Dermis blood vessel endothelial cell (primary cell): ENCODE measurements at places on chromosomes 1 and 21.

DNA sequence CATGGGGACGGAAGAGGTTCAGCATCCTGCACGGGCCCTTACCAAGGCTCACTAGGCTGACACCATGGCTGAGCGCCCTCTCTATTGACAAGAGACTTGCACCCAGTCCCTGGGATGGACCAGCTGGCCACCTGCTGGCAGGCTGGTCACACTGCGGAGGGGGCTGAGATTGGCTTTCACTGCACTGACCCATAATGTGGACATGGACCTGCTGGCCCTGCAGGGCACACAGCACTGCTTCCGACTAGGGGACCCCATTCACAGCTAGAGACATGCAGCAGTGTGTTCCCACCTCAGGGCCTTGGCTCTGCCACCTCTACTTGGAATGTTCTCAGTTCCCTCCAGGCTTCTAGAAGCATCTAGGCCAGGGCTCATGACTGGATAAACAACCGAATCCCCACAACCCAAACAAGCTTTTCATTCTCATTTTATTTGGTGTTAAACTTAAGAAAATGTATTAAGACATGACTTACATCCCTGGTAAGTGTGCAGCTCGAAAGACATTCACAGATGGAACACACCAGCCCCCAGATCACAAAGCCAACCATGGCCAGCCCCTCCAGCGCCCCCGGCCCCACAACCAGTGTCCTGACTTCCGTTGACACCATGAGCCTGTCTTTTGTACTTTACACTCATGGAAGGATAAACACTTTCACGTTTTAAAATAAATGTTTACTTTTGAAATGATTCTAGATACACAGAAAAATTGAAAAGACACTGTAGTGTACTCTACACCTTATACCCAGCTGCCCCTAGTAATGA is 9.3 kb upstream of the SRARP start:
- peak; percentile 87 for DNase-seq

GRCh38 chr1:24775916-24776315 is 30.7 kb downstream of the CLIC4 start:
- DNase-seq, result no peak

DNA sequence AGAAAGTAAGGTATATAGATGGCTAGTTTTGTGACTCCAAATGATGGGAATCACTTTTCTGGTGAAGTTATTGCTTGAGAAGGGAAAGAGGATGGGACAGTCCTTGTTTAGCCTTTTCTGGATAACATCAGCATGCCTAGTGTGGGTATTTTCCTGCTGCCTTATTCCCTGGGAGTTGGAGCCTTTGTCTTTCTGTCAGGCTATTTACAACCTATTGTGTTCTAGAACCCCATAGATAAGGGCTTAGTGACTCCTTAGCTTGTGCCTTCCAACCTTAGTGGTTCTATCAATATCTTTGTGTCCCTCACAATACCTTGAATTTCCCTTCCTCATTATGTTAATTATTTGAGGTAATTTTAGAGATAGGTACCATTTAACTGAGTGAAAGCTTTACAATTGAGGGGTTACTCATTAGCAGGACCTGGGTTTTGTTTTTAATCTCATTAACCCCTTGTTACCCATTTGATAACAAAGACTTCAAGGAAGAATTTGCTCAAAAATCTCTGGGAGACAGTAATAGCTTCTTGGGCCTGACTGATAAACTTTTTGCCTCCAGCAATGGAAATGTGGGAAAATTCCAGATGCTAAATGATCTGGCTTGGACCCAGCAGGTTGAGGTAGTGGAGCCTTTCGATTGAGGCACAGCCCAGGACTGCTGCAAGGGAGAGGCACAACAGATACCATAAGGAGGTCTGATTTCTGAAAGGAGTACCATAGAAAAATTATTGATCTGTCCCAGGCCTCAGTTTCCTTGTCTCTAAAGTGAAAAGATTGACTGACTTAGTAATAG is 49.0 kb downstream of the CACHD1 start:
- no peak for DNase-seq

GRCh38 chr1:183206538-183207122 is 20.6 kb downstream of the LAMC2 start:
- DNase-seq, result no peak

DNA sequence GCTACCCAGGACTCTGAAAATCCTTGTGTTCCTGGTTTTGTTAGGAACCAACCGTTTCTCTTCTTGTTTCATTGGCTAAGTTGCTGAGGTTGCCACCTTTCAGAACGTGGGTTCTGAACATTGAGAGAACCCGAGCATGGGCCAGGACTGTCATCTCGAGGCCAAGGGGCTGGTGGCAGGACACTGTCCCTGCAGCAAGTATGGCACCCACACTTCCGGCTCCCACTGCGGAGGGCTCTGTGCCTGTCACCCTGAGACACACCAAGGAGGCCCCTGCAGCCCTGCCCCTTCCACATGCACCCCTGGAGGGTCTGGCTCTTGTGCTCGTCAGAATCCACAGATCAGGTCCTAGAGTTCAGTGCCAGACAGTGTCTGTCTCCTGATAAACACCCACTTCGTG is 39.1 kb upstream of the LRRC3 start:
- no peak for DNase-seq

DNA sequence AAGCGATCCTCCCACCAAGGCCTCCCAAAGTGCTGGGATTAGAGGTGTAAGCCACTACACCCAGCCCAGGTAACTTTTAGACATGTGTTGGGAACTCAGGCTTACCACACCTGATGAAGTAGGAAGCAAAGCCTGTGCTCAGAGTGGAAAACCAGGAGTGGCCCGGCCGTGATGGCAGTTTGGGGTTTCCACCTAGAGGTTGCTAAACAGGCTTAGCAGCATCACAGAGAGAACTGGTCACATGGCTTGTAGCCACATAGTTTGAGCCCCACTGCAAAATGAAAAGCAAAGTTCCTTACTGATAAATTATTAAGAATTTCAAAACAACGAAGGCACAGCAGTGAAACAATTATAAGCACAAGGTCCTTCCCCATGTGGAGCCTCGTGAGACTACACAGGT is 142.6 kb upstream of the CXADR start:
- DNase-seq, result no peak

- DNase-seq, result no peak
These were observed 36.6 kb downstream of the ITPKB start for GRCh38 chr1:226702318-226702956.

DNA sequence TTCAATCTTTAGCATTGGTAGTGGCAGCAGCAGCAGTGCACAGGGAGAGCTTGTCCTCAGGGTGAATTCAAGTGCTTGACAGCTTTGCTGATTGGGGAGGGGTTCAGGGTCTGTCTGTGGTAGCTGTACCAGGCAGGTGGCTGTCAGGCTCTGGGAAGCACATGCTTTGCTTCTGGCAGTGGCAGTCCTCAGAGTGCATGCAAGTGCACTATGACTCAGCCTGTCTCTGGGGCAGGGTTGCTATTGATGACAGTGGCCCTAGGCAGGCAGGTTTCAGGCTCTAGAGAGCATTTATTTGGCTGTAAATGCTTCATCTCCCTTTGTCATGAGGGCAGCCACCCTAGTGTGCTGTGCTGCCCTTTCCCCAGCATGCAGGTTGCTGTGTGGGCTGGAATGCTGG is 251.9 kb upstream of the LRRC7 start:
- no peak for DNase-seq

GRCh38 chr1:159921700-159922504 is 3.4 kb downstream of the TAGLN2 start:
- DNase-seq, result peak; percentile 40

DNA sequence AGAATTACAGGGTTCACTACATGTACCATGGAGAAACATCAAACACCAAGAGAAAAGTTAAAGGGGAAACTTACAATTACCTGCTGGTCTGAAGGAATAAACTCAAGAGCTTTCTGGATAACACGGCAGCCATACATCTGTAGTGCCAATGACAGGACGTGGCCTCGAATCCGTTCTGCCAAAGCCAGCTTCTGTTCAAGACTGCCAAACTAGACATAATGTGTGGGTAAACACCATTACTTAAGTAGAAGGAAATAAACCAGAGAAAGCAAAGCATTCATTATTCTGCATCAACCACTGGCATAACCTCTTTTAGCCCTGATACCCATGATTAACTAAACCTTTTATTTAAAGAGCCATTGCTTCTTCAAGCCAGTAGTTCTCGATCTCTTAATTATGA is 41.5 kb upstream of the SDC3 start:
- no peak for DNase-seq

- no peak for DNase-seq
These were observed 75.8 kb upstream of the SDC3 start for GRCh38 chr1:30984165-30984889.

- DNase-seq, result peak; percentile 83
These were observed 148.5 kb downstream of the TENT5C start for GRCh38 chr1:117754061-117754969.

DNA sequence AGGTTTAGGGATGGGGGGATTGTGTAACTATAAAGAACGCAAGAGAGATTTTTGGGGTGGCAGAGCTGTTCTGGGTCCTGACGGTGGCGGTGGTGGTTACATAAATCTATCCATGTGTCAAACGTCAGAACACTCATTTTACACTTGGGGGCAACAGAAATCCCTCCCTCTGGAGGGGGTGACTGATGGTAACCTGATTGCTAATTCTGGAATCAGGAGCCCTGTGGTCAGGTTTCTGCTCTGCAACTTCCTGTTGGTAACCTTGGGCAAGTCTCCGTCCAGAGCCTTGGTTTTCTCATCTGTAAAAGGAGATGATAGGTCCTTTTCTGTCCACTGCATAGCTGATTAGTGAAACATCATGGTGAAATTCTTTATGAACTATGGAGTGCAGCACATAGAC is 40.9 kb downstream of the ALPL start:
- DNase-seq, result no peak

GRCh38 chr1:46550751-46551231 is 656 bp downstream of the KNCN start:
- no peak for DNase-seq

GRCh38 chr1:1489861-1490260 is 18.3 kb downstream of the ATAD3B start:
- no peak for DNase-seq

DNA sequence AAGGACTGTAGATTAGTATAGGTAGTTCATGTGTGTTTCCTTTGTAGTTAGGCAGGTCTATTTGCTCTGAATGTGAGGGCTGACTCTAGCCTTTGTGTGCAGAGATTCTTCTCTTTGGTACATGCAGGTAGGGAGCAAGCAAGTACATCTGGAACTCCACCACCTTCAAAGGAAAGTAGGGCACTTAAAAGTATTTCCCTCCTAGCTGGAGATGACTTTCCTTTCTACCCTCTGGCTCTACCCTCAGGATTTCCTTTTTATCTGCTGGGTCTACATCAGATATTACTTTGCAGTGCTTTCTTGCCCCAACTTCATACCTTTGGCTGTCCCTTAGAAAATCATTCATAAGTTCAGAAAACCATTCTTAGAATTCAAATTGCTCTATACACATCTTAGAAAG is 91.7 kb upstream of the HIVEP3 start:
- DNase-seq, result no peak

- peak; percentile 71 for DNase-seq
These were observed 282.4 kb downstream of the HLX start for GRCh38 chr1:221161571-221162041.

DNA sequence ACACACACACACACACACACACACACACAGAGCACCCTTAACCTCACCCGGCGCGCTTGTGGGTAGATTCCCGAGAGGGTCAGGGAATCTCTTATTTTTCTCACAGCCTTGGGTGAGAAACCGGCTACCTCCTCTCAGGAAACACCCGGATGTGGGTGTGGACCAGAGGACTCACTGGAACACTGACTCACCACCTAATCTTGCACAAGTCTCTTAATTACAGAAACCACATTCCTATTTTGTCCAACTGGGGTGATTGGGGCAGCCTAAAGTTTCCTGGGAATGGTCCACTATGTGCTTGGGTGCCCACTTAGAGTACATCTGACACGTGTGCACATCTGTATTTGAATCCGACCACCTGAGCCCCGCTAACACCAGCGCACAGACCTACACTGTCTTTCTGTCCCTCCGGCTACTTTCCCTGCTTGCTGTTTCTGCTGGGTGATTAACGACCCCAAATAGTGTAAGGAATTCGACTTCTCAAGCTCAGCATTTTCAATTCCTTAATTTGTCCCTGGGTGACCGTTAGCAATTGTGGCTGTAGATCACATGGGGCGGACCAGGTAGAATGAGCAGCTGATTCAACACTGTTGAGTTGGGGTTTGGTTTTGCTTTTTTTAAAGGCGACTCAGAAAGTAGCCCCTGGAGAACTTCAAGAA is 14.0 kb upstream of the TBX15 start:
- peak; percentile 45 for DNase-seq

GRCh38 chr1:54767526-54767925 is 3.2 kb upstream of the PARS2 start:
- no peak for DNase-seq

GRCh38 chr1:170592591-170593111 is 60.7 kb downstream of the GORAB start:
- no peak for DNase-seq

DNA sequence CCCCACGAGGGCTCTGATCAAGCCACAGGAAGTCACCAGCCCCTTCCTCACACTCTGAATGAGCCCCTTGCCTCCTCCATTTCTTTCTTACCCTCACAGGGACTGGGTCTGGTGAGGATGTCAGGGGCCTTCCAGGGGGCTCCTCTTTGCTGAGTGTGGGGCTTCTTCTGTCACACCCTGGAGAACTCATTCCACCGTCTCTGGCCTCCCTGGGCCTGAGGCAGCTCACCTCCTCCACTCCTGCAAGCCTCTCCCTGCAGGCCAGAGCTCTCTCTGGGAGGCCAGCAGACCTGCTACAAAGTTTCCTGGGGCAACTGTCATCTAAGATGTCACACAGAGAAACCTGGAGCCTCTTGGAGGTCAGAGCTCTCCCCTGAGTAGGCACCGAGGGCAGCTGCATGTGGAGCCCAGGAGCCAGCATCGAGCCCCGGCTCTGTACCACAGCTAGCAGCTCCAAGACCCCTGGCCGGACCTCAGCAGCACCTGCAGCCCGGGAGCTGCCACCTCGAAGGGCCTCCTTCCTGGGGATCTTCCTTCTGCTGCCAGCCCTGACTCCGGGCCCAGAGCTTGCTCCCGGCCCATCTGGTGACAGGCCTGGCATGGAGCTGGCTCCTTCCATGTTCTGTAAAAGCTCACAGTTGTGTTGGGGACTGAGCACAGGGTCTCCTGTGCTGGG is 1.1 kb downstream of the SPOCD1 start:
- no peak for DNase-seq

GRCh38 chr1:22641906-22642636 is 1.4 kb upstream of the C1QC start:
- peak; percentile 70 for DNase-seq

DNA sequence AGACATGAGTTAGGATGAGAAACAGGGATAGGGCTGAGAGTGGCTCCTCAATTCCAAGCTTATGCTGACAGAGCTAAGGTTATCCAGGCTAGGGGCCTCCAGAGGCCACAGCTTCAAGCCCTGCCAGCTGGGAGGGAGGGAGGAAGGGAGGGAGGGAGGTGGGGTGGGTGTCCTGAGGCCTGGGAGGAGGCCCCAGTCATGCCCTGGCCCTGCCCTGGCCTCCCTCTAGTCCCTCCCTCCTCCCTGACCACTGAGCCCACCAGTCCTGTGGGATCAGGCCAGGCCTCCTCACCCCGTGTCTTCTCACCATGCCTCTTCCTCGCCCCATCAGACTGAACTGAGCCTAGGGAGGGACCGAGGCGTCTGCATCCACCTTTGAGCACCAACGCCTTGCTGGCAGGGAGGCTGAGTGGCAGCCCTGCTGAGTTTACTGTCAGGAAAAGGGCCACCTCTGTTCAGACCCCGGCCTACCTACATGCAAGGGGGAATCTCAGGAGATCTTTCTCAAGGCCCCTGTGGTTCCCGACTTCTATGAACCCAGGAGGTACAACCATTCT is 116.1 kb downstream of the NPHP4 start:
- no peak for DNase-seq

GRCh38 chr1:119453021-119453420 is 38.1 kb downstream of the HSD3B2 start:
- no peak for DNase-seq
